ENCODE measurements at places on chromosomes 5 and 9.

- no peak for DNase-seq
Observed at GRCh38 chr9:116817762-116818161, 130.7 kb downstream of the TRIM32 start.

DNA sequence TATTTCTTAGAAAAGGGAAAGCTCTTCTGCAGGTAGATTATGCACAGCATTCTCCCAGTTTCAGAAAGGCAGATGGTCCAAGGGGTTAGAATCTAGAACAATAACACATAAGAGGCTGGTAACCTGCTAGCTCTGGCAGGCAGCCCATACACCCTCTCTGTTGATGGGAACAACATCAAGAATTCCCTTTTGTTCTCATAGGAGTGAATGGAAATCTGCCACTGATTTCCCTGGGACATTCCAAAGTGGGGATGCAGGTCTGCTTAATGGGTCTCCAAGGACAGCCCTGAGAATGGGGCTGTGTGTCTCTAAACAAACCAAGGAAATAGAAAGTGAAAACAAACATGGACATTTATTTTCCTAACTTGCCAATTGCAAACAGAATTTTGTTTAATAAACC is 456.8 kb downstream of the EBF1 start:
- no peak for DNase-seq

DNA sequence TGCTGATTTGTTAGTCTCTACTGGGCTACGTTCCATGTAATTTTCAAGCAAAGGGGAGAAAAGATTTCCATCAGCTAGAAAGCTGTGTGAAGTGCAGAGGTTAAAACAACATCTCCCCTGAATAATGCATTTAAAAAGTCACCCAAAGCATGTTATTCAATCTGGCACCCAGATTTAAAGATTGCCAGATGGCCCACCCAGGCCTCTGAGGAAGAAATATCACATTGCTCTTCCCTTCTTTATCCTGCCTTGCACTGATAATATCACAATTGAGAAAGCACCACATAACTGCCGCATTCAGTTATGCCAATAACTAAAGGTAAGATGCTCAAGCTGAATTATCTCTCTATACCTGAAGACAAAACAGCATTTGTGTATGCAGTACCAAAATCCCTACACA is 119.4 kb upstream of the PUM3 start:
- no peak for DNase-seq

- no peak for DNase-seq
Observed at GRCh38 chr9:129289131-129289731, 111.2 kb upstream of the IER5L start.

DNA sequence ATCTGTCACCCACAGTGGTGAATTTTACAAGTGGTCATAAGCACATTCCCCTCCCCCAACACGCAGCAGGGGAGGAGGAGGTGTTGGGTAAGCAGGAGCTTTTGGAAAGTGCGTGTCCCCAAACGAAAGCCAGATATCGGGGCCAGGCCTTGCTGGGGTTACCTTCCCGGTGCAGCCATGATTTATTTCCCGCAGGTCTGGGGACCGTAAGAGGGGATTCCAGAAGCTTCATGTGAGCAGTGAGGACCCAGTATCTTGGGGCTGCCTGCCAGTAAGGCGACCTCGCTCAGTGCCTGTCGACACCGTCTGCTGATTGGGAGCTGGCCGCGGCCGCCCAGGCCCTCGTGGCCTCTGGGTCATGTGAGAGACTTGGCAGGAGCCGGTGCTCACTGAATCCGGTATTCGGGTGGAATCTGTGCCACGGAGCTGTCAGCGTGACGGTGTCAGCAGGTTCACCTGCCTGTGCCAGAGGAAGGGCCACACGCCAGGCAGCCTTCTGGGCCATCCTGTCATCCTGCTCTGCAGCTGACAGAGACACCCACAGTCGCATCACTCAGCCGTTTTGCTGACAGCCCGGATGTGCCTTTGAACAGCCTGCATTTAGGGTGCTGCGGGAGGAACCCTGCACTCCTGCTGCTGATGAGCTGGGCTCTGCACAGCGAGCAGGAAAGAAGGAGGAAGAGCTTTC is 37.3 kb downstream of the SEC61B start:
- DNase-seq = no peak

GRCh38 chr5:35878079-35878478 is 21.4 kb downstream of the IL7R start:
- DNase-seq = no peak

- DNase-seq = no peak
Observed at GRCh38 chr9:12798066-12798770, 23.4 kb downstream of the LURAP1L start.
